Activated T-cell treated with anti-CD3 and anti-CD28 coated beads, Interleukin-2, amount 50 U/mL, for 4 hours (primary cell): ENCODE measurements at places on chromosomes 2 and 18. TPM values are rescaled to one million over a fixed set of nuclear protein-coding genes. Genes with fewer than 3 reads are reported as not detected.

DNA sequence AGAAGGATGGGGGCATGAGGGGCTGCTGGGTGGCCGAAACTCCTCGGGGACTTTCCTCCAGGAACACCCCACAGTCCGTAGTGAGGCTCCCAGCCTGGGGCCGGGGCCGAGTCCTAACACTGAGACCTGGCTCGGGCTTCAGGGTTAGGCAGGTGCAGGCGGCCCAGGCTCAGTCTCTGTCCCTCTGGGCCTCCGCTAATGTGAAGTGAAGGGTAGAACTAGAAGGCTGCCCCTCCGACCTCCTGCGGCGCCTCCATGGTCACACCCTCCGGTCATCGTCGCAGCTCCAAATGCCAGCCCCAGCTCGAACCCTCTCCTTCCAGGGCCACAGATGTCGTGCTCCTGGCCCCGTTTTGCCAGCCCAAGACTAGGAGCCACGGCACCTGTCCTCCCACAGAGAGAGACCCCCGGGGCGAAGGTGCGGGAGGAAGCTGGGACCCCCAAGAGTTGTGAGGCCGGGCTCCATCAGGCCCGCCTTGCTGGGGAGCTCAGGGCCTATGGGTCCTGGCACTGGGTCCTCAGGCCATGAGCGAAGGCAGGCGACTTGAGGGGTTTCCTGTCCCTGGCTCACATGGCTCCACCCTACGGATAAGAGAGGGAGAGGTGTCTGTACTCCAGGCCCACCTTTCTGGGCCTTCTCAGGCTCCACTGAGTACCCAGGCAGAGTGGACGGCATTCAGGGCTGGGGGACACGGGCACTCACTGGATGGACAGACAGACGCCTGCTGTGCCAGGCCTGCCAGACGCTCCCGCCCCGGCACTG lies 797 bp downstream of the ANO7 start:
- DNase-seq = no peak

- DNase-seq = no peak
These were observed 5.4 kb upstream of the MTCL1 start for GRCh38 chr18:8699948-8700347.

GRCh38 chr2:64283641-64284361 lies 139.6 kb upstream of the PELI1 start:
- DNase-seq = no peak

- no peak for DNase-seq
These were observed 1.3 kb downstream of the IGFBP2 start for GRCh38 chr2:216634370-216635148.

- no peak for DNase-seq
These were observed 408.8 kb upstream of the UBE2E3 start for GRCh38 chr2:180571559-180571958.

The SGPP2 gene
- total RNA-seq = 13.2 TPM
